ENCODE measurements at places on chromosomes 4 and X.

DNA sequence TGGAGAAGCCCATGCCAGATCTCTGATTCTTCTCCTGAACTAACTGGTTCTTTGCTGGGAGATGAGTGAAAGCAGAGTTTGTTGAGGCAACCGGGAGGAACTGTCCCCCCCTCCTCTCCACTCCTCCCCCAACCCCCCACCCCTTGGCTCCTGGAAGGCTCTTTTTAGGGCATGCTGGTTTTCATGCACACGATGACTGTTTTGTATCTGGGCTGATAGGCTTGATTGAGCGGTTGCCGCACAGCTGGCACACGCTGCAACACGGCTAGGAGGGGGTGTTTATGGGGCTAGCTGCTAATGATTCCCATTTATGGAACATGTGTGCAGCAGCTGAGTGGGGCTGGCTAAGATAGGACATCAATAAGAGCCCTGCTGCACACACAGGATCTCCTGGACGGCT is 137.2 kb downstream of the SMIM20 start:
- DNase-seq: no peak

- DNase-seq: no peak
These were observed 9.5 kb upstream of the C4orf51 start for GRCh38 chr4:145670422-145670821.

GRCh38 chr4:102472441-102473013 is 28.6 kb upstream of the NFKB1 start:
- DNase-seq: no peak

DNA sequence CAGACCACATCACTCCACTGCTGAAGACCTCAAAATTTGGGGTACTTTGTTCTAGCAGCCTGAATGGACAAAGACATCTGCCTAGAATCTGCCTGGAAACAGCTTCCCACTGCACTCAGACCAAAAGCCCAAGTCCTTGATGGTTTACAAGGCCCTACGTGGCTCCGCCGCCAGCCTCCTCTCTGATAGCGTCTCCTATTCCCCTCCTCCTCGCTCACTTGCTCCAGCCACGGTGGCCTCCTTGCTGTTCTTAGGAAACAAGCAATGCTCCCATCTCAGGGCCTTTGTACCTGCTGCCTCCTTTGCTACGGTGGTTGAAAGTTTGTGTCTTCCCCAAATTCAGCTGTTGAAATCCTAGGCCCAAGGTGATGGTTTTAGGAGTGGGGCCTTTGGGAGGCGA is 34.7 kb upstream of the SORCS2 start:
- DNase-seq: no peak

- no peak for DNase-seq
These were observed 859.5 kb downstream of the STIM2 start for GRCh38 chr4:27720010-27720766.

- no peak for DNase-seq
These were observed 78.0 kb upstream of the CLNK start for GRCh38 chr4:10762561-10762960.

- DNase-seq: no peak
These were observed 25.7 kb downstream of the GAB3 start for GRCh38 chrX:154724993-154725756.

GRCh38 chr4:158261480-158261879 is 51.2 kb downstream of the TMEM144 start:
- no peak for DNase-seq

DNA sequence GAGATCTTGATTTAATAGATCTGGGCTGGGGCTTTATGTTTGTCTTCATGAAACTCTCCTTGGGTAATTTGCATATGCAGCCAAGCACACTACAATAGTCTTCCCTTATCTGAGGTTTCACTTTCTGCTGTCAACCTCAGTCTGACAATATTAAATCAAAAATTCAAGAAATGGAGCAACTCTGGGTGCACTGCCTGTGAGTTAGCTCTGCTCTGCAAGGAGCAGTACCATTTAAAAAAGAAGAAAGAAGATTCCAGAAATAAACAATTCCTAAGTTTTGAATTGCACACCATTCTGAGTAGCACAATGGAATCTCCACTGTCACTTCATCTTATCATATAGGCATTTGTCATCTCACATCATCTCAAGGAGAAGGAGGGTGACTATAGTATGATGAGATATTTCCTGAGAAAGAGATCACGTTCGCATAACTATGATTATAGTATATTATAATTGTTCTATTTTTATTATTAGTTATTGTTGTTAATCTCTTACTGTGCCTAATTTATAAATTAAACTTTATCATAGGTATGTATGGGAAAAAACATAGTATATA is 9.4 kb downstream of the FNIP2 start:
- no peak for DNase-seq

- no peak for DNase-seq
These were observed 47.2 kb downstream of the PNMA5 start for GRCh38 chrX:152946681-152947080.

- DNase-seq: no peak
These were observed 61.6 kb downstream of the PACRGL start for GRCh38 chr4:20761826-20762225.

GRCh38 chr4:73929278-73929677 is 52.5 kb downstream of the PF4 start:
- no peak for DNase-seq

DNA sequence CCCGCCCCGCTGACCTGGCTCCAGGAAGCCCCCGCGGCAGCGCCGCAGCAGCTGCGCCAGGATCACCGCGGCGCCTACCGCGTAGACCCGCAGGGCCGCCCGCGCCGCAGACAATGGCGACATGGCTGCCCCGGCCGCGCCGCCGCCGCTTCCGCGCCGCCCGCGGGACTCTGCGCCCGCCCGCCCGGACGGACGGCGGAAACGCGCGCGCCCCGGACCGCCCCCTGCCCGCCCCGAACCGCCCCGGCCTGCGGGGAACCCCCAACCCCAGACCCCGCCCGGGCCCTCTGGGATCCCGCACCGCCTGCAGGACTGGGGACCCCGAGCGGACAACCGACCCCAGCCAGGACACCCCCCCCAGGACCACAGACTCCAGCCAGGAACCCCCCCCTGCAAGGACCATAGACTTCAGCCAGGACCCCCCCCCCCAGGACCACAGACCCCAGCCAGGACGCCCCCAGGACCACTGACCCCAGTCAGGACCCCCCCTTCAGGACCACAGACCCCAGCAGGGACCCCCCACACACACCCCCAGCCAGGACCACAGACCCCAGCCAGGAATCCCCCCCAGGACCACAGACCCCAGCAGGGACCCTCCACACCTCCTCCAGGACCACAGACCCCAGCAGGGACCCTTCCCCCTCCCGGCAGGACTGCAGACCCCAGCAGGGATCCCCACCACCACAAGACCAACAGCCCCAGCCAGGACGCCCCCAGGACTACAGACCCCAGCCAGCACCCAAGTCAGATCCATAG is at the start of the genes DHRSX and ZBED1:
Gene DHRSX, minus strand, starts transcription at position 174 of the 756 bp plus-strand sequence. Its CDS starts 51 bp downstream, at position 123.
Gene ZBED1, minus strand, starts transcription at position 174 of the 756 bp plus-strand sequence. CDS start 10,257 bp downstream, outside the sequence.
- DNase-seq: peak; percentile 68

GRCh38 chrX:78923198-78924015 is 21.8 kb upstream of the P2RY10 start:
- no peak for DNase-seq

DNA sequence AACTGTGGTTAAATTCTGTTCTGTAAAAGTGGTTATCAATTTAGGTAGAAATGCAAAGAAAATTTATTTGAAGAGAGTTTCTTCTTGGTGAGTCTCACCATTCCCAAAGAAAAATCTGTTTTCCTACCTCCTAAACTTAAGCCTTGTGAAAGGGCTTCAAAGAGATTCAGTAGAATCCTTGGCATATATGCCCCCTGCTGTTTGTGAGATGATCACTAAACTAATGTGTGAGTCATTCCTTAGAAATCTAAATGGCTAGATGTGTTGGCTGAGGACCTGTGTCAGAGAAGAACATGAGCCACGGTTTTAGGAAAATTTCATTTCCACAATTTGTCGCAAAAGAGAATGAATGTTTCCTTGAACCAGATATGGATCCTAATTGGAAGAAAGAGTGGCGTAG is 260.9 kb downstream of the SLC7A11 start:
- no peak for DNase-seq

- DNase-seq: peak; percentile 36
These were observed 645 bp downstream of the APLN start for GRCh38 chrX:129653971-129654651.

GRCh38 chr4:95049551-95050233 is 291.9 kb downstream of the BMPR1B start:
- DNase-seq: no peak

DNA sequence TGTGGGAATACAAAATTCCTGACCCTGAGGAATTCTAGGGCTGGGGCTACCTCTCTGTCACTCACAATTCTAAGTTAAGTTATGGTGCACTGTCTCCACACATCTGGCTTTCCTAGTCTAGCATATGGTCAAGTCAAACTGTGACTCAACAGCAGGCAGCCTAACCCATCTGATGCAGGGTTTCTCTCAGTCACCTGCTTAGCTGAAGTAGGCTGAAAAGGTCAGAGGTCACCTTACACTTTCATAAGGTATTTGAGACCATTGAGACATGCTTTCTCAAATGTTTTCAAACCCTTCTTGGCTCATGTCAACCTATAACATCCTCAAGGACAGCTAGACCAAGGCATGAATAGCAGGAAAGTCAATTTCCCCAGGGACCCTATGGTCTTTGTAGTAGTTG is 196.5 kb upstream of the STK26 start:
- no peak for DNase-seq

DNA sequence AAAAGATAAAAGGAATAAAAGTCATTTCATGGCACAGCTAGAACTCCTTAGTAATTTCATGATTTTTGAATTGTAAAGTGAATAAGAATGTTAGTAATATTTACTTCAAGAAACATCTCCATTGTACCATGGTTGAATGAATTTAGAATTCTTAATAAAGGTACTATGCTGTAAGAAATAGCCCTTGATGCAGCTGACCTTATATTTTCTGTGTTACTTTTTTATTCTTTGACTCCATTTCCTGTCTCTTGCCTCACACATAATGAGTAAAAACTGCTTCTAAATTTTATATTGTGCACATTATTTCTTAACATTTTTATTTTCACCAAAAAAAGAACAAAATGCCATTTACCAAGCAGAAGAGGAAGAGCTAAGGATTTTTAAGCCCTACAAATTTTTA is 81.9 kb upstream of the PDHA2 start:
- no peak for DNase-seq

DNA sequence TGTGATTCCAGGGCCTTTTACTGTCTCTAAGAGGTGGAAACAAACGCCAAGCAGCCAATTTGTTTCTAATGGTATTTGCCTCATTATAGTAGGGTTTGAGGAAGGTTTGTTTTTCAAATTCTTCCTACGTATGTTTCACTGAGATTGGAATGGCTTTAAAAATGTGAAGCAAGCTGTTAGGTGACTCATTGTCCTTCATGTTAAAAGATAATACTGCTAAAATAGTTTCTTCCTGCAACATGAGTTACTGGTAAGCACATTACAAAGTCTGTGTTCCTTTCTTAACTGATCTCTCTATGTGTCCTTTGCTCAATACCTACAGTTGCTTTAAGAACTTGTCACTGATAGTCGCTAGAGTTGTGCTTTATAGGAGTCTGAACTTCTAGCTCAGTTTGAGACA is 1183.9 kb downstream of the RPA4 start:
- DNase-seq: no peak

DNA sequence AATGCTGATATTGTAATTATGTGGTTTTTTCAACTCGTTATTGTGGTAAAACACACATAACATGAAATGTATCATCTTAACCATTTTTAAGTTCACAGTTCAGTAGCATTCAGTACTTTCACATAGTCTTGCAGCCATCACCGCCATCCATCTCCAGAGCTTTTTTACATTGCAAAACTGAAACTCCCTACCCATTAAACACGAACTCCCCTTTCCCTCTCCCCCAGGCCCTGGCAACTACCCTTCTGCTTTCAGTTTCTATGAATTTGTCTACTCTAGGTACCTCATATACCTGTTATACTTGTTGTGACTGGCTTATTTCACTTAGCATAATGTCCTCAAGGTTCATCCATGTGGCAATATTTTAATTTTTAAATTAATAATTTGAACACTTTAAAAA is 380.6 kb downstream of the MAPK10 start:
- DNase-seq: no peak

DNA sequence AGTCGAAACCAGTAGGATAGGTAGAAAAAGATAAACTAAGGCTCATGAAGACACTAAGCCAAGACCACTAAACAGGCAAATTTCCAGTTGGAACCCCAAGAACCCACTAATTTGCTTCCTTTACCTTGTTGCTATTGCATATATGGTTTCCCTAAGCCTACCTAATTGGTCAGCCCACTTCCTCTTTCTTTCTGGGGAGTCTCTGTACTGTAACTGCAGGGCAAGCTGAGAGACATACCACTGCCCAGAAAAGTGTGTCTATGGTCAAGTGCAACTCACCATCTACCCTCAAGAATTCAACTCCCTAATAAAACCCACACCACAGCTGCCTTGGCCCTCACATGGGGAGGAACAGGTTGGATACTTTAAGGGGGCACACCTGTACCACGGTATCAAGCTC is 28.6 kb downstream of the IDS start:
- no peak for DNase-seq

DNA sequence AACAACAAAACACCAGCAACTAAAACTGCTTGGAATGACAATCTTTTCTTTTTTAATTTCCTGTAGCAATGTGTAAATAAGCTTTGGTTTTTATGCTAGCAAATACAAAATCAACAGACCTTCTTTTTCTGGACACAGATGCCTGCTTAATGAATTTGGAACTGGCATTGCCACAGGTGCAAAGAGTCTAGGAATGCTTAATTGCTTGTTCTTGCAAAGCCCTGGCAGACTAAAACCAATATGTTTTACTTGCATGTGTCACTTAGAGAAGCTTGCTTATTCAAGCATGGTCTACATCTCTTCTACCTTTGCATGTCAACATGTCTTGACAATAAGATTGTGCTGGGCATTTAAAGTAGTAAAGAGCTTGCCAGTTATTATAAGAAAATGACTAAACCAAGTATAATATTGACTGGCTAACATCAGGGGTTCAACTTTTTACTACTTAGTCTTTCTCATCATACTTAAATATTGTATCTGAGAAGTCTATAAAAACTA is 656.7 kb upstream of the NDST4 start:
- DNase-seq: no peak

DNA sequence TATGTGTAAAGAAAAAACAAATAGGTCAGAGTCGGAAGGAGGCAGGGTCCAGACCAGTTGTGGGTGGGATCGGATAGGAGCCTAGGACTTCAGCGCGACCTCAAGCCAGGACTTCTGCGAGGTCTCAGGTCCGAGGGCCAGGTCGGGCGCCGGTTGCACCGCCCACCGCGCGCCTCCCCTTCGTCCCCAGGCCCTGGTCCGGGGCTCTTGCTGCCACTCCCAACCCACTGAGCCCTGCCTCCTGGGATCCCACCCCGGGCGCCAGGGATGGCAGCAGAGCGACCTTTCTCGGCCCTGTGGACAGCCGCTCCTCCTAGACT is 12.3 kb downstream of the PITX2 start:
- no peak for DNase-seq

DNA sequence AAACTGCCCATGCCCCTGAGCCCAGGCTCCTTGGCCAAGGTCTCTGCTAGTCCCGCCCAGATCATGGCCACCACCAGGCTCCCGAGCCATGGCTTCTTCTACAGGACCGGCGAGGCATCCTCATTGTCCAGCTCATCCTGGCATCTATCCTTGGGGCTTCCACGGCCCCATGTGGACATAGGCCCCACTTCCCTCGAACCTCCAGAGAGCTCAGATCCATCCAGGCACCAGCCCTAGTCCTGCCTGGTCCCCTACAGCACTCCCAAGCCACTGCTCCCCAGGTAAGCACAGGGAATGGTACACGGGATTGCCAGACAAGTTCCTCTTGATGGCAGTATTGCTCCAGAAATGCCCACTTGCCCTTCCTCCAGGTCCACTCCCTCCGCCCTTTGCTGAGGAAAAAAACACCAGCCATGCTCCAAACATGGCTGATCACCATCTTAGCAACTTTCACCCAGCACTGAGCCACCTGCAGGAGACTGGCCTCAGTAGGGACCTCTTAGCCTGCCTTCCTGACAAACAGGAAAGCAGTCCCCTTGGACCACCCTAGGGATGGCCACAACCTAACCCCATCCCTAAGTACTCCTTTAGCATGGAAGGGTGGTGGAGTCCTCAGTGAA is 272.1 kb upstream of the AGTR2 start:
- no peak for DNase-seq
